GM23338 (cell line): ENCODE measurements at places on chromosomes 11 and 22.

DNA sequence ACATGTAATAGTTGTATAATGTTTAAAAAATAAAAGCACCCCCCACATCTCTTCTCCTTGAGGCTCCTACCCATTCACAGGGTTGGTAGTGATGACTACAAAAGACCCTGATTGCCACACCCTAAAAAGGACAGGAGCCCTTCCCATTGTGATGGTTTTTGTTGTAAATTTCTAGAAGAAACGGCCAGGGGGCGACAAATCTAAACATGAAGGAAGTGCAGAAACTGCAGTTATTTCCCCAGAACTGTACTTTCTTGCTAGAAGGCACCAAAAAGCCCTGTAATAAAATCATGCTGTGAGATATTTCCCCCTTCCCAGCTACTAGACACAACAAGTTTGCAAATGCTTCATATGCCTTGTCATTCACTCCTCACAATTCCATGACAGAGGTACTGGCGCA is 10.8 kb downstream of the PRR5L start:
- DNase-seq: peak; percentile 65

DNA sequence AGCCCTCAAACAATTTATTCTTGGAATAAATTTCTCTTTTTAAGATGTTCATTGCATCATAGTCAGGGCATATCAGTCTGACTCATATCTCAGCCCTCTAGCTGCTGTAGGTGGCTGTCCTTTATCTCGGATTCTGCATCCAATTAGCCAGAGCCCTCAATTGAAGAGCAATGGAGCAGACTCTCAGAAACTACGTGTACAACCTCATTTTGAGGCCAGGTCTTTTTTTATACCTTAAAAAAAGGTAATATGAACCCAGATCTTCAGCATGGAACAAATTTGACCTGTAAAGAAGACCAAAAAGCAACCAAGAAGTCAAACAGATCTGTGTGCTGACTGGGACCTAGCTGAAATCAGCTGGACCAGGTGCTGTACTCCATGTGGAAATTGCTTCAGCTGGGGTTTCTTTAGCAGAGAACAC is 8.7 kb downstream of the OR52A5 start:
- no peak for DNase-seq

GRCh38 chr11:118152552-118153471 is at the start of gene SCN4B:
Gene SCN4B (minus strand): TSS chr11:118152823. CDS start chr11:118152673, 150 bp downstream.
- DNase-seq: peak; percentile 92

- peak; percentile 92 for DNase-seq
Observed at GRCh38 chr11:94767701-94768601, at the start of gene AMOTL1. Gene AMOTL1 (plus strand): TSS chr11:94768356. CDS start chr11:94768512, 156 bp downstream.
